ENCODE measurements at places on chromosomes 5 and 9.

- DNase-seq: no peak
These were observed 56.7 kb downstream of the ARHGAP26 start for GRCh38 chr5:142826741-142827492.

- DNase-seq: no peak
These were observed 8.6 kb upstream of the RAPGEF1 start for GRCh38 chr9:131748411-131748955.

- no peak for DNase-seq
These were observed 36.9 kb upstream of the ANKRD55 start for GRCh38 chr5:56270058-56270457.

DNA sequence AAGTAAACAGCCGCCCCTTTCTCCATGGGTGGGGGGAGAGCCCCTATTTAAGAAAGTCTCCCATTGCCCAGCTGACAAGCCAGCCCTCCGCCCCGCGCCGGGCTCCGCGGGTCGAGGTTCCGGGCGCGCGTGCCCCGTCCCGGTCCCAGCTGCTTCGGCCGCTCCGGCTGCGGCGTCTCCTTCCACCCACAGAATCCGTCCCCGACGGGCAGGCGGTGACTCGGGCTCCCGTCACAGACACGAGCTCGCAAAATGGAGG, 223 bp downstream of the NR3C1 start:
- DNase-seq: no peak

- no peak for DNase-seq
These were observed 195.4 kb upstream of the TYRP1 start for GRCh38 chr9:12497790-12498189.

- no peak for DNase-seq
These were observed 55.4 kb downstream of the COL27A1 start for GRCh38 chr9:114210691-114211276.

DNA sequence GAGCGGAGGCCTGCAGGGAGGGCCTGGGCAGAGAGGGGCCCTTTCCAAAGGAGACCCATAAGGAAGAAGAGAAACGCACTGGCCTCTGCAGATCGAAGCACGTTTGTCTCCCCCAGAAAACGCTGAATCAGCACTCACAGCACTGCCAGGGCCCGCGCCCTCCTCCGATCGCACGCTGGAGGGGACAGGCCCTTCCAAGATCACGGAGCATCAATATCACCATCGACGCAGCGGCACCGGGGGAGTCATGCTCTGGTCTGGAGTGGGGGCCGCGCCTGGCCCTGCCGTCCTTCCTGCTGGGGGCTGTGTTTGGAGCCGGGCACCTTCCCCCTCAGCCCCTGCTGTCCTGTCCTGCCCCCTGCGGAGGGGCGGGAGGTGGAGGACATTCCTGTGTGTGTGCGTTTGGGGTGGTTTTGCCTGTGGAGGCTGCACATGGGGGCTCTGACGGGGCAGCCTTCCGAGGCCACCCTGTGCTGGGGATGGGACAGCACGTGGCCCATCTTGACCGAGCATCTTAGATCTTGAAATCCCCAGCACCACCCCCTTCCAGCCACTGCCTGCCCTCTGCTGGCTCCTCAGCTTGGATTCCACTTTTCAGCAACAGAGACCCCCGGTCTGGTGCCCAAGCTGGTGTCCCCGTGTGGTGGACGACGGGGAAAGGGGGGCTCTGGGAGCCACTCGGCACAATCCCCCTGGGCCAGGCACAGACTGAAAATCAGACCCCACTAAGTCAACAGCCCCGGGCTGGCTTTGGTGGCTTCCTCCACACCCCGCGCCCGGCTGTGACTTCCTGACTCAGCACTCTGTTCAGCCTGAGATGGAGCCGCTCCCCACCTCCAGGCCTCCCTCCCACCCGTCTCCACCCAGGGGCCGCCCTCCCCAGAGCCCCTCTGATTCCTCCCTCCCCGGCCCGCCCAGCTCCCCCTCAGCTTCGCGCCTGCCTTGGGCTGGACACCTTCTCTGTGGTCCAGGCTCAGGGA, 8.3 kb downstream of the TMEM250 start:
- peak; percentile 79 for DNase-seq

GRCh38 chr5:178465861-178466288, 124.3 kb downstream of the COL23A1 start:
- DNase-seq: peak; percentile 53

DNA sequence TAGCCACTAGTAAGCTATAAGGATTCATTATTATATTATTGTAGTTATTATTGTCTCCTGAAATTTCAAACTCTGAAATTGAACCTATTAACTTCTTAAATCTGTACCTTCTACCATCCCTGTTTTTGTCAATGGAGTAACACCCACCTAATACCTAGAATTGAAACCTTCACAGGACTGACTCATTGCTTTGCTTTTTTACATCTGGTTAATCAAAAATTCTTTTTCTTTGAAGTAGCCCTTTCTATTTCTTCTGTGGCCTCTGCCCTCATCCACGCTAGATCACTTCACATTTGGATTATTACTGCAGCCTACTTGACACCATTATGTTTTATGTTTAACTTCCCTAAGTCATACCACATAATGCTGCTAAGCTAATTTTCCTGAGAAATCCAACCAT, 35.6 kb downstream of the RBM27 start:
- no peak for DNase-seq

GRCh38 chr9:132494857-132495256, 84.8 kb downstream of the CFAP77 start:
- no peak for DNase-seq

DNA sequence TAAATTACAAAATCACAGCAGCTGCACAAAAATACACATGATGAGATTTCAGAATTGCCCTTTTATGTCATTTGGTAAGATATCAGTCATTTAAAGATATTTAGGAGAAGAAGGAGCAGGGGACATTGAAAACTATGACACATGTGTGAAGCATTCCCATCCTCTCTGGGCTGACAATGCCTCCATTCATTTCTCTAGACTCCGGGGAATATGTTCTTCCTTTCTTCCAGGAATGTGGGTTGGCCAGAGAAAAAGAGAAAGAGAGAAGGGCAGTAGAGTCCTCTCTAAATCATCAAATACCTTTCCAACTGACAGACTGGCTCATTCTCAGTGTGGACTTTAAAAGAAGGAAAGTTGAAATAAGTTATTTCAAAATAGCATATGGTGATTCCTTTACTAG, 205.6 kb upstream of the ADAMTSL1 start:
- DNase-seq: no peak

- no peak for DNase-seq
These were observed 45.0 kb downstream of the VLDLR start for GRCh38 chr9:2666569-2666968.

GRCh38 chr9:95204710-95205109, 112.8 kb downstream of the FANCC start:
- DNase-seq: no peak

GRCh38 chr5:51278539-51278938, 104.7 kb upstream of the ISL1 start:
- no peak for DNase-seq

- DNase-seq: no peak
These were observed 119.0 kb downstream of the ZCCHC7 start for GRCh38 chr9:37239224-37239859.

DNA sequence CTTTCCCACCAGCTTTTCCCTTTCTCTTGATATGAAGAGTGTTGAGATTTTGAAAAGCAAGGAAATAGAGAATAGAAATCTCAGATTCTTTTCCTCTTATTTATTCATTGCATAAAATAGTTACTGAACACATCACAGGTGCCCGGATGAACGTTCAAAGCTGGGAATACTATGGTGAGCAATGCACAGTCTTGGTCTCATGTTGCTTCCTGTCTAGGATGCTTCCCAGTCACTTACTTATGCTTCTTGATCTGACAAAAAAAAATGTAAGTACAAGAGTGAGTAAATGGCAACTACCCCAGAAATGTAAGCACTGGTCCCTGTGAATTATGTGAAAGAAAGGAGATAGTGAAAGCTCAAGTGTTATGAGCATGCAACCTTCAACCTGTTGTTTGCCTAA, 153.5 kb upstream of the S1PR3 start:
- no peak for DNase-seq

DNA sequence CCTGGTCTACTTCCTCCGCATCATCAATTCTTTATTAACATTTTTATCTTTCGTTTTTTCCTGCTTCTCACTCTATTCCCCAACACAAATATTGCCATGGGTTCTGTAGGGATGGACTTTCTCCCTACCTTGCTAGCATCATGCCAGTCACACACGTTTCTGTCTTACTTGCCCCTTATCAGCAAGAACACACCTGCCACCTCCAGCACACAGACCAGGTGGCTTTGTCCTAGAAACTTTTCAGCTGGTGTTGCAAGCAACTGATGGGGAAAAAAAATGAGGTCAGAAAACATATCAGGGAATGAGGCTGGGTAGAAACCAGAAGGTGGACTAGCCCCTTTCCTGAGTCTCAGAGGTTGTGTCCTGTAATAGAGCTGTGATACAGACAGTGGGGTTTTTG, 5.8 kb downstream of the SH3RF2 start:
- no peak for DNase-seq

GRCh38 chr9:100698945-100699344, 121.1 kb downstream of the CAVIN4 start:
- no peak for DNase-seq

GRCh38 chr5:113294311-113295110, 140.3 kb downstream of the TSSK1B start:
- peak; percentile 90 for DNase-seq

DNA sequence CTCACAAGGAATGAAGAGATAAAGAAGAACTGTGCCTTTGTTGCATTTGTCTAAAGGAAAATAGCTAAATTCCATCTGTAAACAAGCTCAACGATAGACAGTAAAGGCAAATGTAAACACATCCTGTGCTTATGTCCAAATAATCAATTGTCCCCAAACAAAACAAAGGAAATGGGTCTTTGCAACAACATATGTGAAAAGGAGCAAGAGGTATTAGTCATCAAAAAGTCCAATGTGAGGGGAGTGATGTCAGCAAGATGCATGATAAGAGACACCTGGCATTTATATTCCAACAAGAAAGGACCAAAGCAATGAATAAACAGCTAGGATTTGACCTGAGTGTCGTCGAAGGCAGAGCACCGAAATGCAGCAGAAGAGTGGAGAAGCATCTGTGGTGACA, 209.1 kb downstream of the ASTN2 start:
- DNase-seq: no peak

DNA sequence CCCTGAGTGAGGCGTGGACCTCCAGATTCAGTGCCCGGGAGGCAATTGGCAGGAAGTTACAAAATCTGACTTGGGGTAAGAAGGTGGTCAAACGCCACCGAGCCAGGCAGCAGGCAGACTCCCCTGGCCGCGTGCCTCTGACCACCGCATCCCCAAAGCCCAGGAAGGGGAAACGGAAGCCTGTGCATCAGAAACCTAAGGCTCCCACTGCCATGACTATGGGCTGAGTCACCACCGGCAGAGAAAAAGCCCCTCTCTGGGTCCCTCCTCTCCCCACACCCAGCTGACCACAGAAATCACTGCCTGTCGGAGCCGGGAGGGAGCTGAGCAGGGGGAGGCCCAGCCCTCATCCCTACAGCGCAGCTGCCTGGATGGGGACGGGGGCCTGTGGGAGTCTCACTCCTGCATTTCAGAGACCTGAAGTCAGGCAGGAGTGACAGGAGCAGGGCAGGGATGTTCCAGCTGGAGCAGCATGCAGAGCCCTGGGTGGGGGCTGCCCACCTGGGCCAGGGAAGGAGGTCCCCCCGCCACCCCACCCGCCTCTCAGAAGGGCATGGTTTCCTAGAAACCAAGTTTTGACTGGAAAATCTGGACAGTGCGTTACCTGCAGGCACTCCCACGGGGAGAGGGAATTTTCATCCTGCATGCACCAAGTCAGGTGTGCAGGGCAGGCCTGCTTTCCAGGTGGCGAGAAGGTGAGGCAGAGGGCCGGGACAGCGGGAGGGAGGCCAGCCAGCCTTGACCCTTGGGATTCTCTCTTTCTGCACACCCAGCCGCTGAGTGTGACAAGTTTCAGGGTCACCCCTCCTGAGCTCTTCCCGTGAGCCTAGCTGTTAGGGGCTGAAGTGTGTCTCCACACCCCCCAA, 68.2 kb downstream of the LRSAM1 start:
- DNase-seq: peak; percentile 71

GRCh38 chr5:25285136-25285535, 640.4 kb upstream of the CDH10 start:
- DNase-seq: no peak

GRCh38 chr5:95609711-95610110, 10.2 kb upstream of the GPR150 start:
- no peak for DNase-seq

DNA sequence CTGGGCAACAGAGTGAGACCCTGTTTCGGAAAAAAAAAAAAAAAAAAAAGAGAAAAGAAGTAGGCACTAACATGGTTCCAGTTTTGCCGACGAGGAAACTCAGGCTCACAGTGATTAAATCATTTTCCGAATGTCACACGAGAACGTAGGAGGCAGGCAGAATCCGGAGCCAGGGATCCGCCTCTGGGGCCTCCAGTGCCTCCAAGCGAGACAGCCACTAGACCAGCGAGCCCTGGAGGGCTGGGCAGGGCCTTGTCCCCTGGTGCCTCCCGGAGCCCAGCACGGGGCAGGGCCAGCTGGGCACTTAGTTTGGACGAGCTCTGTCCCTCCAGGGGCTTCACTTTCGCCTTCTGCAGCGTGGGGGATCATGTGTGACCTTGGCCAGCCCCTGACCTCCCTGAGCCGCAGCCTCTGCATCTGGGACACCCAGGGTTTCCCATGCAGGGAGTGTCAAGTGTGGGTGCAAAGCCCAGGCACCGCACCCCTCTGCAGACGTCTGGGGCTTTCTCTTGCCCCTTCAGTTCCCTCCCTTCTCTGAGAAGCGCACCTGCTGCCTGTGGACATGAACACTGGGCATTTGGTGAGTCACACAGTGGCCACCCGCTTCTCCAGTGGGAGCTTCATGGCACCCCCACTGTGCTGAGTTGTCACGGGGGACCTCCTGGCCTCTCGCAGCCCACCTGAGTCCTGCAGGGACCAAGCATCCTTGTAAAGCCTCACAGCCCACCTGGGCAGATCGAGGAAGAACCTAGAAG, 80.3 kb downstream of the RXRA start:
- DNase-seq: no peak

DNA sequence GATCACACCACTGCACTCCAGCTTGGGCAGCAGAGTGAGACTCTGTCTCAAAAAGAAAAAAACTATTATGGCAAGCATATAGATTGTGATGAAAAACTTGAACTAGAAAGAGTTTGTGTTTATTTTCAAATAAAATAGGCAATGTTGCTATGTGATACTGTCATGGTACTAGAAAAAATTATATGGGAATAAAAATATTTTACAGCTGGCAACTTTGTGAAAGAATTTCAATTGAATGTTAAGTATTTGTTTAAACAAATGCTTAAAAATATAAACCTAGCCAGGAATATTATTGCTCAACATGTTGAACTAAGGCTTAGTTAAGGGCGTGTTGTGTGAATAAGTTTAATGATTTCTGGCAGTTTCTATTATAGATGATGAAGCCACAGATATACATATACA, 31.7 kb downstream of the HSDL2 start:
- DNase-seq: no peak

DNA sequence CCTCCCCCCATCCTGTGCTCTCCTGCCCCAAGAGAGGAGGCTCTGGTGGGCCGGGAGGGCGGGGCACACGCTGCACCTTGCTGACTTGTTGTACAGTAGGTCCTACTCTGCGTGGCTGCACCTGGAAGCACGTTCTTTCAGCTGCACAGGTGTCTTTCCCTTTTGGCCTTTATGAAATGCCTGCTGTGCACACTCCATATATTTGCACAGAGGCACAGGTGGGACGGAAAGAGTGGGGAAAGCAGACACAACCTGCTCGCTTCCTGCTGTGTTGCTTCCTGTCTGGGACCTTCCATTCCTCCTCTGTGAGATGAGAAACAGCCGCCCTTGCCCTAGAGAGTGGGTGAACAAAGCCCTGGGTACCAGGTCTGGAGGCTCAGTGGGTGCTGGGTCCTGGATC, 4.8 kb downstream of the USP20 start:
- no peak for DNase-seq
